Fibroblast of mammary gland (primary cell): ENCODE measurements at places on chromosomes 5 and 9.

- DNase-seq = peak; percentile 43
Measured at GRCh38 chr5:35876454-35876853, 19.8 kb downstream of the IL7R start.

DNA sequence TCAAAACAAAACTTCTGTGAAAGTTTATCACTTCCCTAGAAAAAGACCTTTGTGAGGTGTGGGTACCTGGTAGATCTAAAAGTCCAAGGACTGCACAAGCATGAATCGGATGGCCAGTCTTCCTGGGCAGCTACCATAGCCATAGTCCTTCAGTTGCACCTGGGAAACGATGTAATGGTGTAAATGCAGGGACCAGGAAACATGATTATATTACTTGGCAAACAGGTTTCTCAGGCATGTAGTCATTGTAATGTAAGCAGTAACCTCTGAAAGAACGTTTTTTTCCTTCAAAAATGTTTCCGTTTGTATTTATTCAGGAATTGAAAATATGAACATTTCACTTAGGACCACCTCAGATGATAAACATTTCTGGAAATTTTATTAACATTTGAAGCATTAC lies 433.4 kb downstream of the DTWD2 start:
- no peak for DNase-seq

GRCh38 chr9:16869882-16870595 lies 431 bp downstream of the BNC2 start:
- no peak for DNase-seq

GRCh38 chr9:8484597-8485191 lies 685.1 kb upstream of the DMAC1 start:
- no peak for DNase-seq

DNA sequence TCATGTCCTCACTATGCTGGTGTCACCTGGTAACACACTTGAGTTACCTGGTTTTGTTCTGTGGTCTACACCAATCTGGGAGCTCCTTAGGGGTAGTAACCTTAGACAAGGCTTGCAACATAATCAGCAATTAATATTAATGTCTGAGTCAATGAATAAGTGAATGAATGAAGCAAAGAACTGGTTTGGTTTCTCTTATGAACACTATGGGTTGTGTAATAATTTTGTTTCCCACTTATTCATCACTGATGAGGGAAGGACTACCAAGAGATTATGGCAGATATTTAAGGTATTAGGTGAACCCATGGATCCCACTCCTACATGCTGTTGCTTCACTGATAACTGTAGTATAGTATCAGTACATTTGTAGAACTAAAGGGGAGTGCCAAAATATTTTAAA lies 116.0 kb downstream of the SLC12A2 start:
- DNase-seq = no peak

- DNase-seq = no peak
Measured at GRCh38 chr5:39730006-39730405, 305.2 kb upstream of the DAB2 start.

GRCh38 chr5:82246960-82247574 lies 31.1 kb downstream of the RPS23 start:
- no peak for DNase-seq

- DNase-seq = no peak
Measured at GRCh38 chr5:1489754-1490153, 34.0 kb downstream of the LPCAT1 start.

- DNase-seq = no peak
Measured at GRCh38 chr5:66739021-66739420, 142.8 kb downstream of the MAST4 start.

GRCh38 chr5:88930335-88930734 lies 47.4 kb upstream of the MEF2C start:
- no peak for DNase-seq

DNA sequence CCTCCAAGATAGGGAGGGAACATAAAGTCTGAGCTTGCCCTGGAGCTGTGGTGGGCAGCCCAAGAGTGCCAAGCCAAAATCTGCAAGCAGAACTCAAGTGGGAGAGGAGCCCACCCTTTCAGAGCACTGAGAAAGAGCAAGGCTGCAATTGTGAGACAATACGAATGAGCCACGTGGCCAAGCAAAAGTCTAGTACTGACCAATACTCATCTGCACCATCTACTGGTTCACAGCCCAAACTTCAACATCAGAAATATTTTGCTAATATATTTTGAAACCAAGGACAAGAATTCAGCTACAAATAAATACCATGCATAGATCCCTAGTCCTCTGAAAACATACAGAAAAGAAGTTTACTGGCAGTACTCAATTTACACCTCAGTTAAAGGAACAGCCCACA lies 696.2 kb upstream of the COX7C start:
- DNase-seq = no peak

GRCh38 chr9:104977580-104977979 lies 49.6 kb upstream of the ABCA1 start:
- no peak for DNase-seq

DNA sequence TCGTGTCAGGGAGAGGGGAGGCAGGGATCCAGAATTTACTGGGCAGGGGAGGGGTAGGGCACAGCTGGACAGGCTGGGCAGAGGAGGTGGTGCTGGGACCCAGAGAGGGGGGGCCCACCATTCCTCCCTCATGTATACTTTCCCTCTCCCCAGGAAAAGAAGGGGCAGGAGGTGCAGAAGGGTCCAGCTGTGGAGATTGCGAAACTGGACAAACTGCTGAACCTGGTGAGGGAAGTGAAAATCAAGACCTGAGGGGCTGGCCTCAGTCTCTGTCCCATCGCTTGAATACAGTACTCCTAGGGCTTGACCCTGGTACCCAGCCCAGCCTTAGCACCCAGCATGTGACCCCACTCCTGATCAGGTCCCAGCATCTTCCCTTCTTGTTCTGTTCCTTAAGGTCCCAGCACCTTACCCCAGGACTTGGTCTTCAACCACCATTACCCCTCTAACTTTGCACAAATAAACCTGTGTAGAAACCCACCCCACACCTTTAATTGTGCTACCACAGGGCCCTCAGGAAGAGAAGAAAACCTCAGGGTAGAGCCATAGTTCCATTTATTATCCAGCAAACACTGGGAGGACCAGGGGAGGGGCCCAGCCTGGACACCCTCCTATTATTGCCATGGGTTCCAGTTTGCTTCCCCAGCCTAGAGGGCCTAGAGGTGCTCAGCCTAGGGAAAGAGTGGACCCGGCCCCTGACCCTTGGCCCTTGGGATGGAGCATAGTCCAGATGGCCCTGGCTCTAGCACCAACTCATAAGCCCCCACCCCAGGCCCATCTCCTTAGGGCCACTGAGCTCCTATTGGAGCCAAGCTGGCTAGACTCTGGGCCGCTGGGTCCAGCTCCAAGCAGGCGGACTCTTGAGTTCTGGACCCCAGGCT lies 2.0 kb downstream of the ENHO start:
- DNase-seq = no peak

- no peak for DNase-seq
Measured at GRCh38 chr9:109411069-109411761, 86.9 kb downstream of the PTPN3 start.

- no peak for DNase-seq
Measured at GRCh38 chr5:94268226-94268625, 350.2 kb downstream of the KIAA0825 start.

GRCh38 chr5:89954916-89955315 lies 454.6 kb downstream of the CETN3 start:
- DNase-seq = no peak

- no peak for DNase-seq
Measured at GRCh38 chr5:148806520-148806931, 19.9 kb upstream of the ADRB2 start.

DNA sequence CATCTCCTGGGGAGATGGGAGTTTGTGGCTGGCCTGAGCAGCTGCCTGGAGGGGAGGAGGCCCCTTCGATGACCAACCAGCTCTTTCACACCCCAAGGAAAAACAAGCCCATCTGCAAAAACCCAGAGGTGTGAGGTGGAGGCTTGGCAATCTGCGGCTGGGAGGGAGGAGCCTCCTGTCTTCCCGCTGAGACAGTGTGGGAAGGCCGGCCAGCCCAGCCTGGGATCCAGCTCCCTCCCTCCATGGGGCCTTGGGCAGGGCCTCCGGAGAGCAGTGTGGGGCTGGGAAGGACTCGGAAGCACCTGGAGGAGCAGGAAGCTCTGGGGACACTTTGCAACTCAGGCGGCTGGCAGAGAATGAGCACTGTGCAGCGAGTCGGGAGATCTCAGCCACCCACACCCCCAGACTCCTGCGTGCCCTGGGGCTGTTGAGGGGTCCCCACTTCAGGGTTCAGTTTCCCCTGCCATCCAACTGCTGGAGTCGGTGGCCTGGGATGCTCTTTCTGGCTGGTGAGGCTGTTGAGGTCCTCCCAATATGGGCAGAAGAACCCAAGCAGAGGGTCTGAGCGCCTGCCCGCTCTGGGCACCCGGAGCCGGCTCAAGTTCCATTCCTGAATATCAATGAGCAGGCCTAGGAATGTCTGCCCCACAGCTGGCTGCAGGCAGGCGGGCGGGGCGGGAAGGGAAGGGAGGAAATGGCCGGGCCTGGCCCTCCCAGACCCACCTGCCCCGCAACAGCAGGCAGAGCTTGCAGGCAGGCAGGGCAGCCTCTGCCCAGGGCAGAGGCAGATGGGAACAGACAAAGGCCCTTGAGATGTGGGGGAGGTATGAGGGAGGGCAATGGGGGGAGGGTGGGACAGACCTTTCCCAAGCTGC lies 101.1 kb downstream of the FGF18 start:
- DNase-seq = peak; percentile 50

GRCh38 chr5:23014266-23014665 lies 161.1 kb upstream of the CDH12 start:
- no peak for DNase-seq

DNA sequence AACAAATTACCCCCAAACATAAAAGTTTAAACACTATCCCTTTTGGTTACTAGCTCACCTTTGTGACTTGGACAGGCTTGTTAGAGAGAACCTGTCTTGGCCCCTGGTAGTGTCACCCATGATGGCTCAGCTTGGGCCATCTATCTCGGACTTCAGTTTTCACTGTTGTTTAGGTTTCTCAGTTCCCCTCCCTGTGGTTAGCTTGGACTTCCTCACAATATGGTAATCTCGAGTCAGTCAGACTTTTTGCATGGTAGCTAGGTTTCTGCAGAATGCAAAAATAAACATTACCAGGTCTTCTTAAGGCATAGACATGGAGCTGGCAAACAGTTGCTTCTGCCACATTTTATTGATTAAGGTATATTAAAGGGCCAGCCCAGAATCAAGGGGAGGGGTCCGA lies 324.3 kb upstream of the RORB start:
- DNase-seq = no peak

DNA sequence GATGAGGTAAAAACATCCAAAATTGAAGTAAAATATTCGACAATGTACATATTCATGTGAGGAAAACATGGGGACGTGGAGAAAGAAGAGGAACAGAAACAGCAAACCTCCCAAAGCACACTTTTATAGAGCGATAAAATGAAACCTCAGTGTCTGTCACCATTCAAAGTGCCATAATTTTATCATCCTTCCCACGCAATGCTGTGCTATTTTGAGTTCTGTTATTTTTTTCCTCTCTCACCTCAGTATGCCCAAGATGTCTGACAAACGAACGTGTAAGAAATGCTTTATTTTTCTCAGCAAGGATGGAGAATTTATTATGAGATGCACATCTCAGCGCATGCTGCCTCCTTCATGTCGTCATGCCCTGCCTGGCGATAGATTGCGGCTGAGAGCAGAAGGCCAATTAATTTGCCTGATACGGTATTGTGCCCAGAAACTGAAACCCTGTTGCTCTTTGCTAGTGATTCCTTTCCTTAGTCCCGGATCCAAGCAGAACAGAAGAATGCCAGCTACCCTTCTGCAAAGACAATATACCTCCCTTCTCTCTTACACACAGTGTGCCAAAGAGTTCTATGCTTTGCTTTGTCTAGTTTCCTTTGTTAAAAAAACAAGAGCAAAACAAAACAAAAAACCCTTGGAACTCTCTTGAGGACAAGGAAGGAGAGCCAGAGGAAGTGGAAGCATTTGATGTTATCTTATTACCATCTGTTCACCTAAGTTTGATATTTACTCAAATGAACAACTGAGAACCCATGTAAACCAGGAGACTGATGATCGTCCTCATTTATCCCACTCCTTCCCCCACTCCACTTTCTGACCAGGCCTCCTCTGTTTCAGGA lies 192.4 kb downstream of the SEMA6A start:
- DNase-seq = no peak

DNA sequence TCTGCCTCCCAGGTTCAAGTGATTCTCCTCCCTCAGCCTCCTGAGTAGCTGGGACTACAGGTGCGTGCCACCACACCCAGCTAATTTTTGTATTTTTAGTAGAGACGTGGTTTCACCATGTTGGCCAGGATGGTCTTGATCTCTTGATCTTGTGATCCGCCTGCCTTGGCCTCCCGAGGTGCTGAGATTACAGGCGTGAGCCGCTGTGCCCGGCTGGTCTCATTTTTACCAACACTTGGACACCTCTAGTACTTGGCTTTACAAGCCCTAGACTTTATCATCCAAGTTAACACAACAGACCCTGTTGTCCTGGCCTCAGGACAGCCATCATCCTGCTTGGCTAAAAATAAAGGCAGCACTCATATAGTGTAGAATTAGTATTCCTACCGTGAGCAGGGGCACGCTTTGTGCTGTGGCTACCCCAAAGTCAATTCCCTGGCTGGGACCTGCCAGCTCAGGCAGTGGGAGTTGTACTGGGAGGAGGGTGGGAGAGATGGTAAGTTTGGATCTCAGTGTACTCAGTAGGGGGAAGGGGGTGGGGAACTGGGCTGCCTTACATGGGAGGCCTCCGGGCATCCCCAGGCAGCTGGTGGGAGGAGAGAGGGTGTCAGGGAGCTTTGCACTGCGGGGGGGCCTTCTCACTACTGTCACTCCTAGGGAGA lies 6.6 kb downstream of the PDZD2 start:
- no peak for DNase-seq

GRCh38 chr5:15496886-15497285 lies 3.1 kb upstream of the FBXL7 start:
- no peak for DNase-seq

DNA sequence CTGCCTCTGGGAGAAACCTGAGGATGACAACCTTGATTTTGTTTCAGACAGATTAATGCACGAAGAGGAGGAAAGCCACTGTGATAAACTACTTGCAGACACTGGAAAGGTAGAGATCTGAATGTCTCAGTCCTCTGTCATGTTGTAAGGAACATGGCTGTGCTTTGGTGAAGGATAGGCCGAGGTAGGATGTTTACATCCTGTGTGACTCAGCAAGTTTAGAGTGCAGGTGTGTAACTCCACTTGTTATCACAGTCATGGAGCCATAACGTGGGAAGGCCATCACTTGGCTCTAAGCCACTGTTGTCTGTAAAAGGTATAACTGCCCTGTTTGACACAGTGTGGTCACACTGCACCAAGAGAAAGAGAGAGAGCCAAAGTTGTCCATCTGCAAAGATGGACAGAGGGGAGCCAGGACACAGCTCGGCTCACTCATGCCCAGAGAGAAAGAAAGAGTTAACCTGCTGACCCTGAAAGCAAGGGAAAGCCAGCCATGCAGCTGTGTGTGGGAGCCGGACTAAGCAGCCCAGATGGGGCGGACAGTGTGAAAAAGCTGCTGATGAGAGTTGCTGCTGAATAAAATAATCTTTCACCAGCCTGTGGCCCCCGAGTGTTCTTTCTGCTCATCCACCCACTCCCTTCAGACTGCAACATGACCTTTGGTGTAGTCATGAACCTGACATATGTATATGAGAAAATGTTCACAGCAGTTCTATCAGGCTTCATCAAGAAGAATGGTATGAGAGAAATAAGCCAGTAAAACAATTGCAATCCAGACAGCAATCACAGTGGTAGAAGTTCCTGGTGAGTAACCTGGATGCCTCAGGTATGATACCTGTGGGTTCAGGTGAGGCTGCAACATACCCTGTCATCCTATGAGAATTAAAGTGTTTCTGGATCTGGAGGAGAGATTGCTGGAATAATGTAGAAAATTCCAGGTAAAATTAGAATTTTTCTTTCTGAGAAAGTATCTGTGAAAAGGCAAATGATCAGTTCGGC lies 115.9 kb downstream of the TARS1 start:
- peak; percentile 14 for DNase-seq

- no peak for DNase-seq
Measured at GRCh38 chr9:82891321-82891720, 171.6 kb downstream of the RASEF start.
